Activated CD4-positive, CD25-positive, alpha-beta regulatory T cell treated with anti-CD3 and anti-CD28 coated beads, Interleukin-2, amount 50 U/mL, for 24 hours (primary cell): ENCODE measurements at places on chromosomes 4 and X.

- no peak for ATAC-seq
Measured at GRCh38 chrX:84415140-84415539, 87.1 kb downstream of the HDX start.

- ATAC-seq, result no peak
Measured at GRCh38 chr4:156676116-156676851, 295.3 kb downstream of the PDGFC start.

DNA sequence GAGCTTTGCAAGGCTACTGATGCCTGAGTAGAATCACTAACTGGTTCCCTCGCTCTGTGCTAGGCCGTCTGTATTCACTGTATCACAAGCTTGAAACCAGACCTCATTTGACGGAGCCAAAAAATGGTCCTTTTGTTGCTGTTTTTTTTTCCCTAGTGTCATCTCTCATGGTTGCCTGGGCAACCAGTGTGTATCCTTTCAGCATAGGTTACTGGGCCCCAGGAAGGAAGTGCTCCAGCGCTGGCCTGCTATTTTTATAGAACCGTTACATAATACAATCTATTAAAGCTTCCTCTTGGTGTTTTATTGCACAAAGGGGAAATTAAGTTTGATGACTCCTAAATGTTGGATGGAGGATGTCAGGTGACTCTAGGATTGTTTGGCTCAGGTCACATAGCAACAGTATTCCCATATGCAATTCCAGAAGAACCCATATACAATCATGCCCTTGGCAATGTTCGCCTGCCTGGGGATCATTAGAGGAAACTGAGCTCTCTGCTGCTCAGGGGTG lies 220.4 kb downstream of the SPRY1 start:
- peak; percentile 64 for ATAC-seq

DNA sequence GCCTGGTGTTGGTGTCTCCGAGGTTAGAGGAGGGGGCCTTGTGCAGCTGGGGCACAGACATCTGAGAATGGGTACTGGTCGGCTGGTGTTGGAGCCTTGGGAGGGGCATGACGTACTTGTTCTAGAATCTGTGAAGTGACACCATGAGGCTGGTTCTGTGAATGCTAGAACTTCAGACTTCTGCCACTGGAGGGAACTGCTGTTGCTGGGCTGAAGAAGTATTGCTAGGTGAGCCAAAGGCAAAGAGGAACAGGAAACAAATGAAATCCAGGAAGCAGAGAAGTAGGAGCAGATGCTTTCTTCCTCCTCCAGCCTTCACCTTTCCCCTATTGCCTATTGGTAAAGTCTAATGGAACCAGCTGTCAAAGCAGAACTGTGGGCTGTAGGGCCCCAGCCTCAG lies 120.9 kb upstream of the DDIT4L start:
- ATAC-seq, result no peak

DNA sequence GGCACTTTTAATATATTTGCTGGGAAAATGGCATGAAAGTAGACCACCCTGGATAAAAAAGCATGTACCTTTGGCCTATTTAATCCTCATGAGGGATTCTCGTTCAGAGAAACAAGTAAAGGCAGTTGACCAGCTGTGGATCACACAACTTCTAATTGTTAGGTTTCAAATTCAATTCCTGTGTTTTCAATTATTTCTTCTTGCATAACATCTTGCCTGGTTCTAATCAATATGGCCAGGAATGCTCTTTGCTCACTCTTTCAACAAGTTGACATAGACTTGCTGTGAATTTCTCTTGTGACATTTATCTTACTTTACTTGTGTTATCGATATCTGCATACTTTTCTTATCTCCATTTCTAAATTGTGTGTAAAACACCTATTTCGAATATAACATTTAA lies 211.8 kb downstream of the SLC7A11 start:
- no peak for ATAC-seq
